Stimulated activated CD4-positive, alpha-beta T cell treated with anti-CD3 and anti-CD28 coated beads, Interleukin-12 subunit alpha, Interleukin-12 subunit beta, amount 100 ng/mL, for 4 hours (primary cell): ENCODE measurements at places on chromosomes 7 and 10.

DNA sequence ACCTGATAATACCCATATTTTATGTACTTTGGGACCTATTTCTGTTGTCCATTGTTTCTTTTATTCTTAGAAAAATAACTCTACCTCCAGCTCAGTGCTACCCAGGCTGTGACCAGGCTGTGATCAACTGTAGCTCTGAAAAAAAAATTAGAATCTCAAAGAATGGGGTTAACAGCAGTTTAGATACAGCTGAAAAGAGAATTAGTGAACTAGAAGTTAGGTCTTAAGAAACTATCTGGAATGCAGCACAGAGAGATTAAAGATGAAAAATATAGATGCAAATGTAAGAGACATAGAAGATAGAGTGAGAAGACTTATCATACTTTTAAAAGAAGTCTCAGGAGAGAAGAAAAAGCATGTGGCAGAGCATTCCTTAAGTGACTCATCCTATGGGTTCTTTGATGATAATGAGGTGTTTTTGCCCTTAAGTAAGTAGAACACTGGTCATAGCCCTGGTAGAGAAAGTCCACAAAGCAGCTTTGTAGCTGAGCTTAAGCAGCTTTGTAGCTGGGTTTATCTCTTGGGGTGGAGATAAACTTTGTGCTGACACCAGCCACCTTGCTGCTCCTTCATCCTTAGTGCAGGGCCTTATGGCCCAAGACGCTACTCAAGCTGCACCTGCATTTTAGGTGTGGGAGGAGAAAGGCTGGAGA is 27.3 kb upstream of the SFRP5 start:
- no peak for DNase-seq

GRCh38 chr10:127198721-127199120 is 2.3 kb upstream of the INSYN2A start:
- no peak for DNase-seq

DNA sequence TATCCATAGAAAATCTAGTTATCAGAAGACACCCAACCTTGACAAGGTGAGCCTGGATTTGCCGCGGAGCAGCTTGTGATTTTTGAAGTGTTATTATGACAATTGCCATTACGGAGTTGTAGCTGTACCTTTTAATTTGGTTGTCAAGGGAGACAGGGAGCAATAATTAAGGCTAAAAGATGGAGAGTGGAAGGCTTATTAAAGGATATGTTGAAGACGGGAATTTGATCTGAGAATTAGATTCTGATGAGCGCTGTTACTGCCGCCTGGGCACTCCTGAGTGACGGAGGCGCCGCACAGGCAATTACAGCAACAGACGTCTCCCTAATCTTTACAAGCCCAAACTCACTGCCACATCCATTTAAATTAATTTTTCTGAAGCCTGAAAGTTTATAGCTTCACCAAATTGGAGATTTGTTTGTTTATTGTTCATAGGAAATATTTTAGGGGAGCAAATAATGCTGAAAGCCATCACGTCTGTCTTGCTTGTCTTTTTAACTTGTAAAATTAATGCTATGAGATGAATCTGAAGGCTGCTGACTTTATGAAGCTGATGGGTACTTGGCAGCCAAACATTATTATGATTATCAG is 475.0 kb upstream of the ADARB2 start:
- DNase-seq: no peak

DNA sequence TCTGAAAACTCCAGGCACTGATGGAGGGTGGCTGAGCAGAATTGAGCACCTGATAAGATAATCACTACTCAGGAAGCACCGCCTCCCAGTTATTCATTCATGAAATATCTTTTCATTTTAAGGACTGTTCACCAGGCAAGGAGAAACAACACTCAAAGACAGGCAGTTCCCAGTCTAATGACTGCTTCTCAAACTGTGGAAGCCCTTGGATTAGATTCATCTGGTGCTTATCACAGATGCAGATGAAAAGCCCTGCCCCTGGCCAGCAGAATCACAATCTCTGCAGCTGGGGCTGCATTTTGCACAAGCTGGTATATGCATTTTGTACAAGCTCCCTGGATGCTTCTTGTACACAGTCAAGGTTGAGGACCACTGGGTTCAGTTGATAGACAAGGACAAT is 109.7 kb downstream of the ELMO1 start:
- DNase-seq: no peak

DNA sequence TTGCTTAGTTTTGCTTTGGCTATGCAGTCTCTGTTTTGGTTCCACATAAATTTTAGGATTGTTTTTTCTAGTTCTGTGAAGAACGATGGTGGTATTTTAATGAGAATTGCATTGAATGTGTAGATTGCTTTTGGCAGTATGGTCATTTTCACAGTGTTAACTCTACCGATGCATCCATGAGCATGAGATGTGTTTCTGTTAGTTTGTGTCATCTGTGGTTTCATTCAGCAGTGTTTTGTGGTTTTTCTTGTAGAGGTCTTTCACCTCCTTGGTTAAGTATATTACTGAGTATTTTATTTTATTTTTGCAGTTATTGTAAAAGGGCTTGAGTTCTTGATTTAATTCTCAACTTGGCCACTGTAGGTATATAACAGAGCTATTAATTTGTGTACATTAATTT is 78.2 kb upstream of the ZNF92 start:
- no peak for DNase-seq

GRCh38 chr7:45420843-45421495 is 153.2 kb upstream of the ADCY1 start:
- no peak for DNase-seq

DNA sequence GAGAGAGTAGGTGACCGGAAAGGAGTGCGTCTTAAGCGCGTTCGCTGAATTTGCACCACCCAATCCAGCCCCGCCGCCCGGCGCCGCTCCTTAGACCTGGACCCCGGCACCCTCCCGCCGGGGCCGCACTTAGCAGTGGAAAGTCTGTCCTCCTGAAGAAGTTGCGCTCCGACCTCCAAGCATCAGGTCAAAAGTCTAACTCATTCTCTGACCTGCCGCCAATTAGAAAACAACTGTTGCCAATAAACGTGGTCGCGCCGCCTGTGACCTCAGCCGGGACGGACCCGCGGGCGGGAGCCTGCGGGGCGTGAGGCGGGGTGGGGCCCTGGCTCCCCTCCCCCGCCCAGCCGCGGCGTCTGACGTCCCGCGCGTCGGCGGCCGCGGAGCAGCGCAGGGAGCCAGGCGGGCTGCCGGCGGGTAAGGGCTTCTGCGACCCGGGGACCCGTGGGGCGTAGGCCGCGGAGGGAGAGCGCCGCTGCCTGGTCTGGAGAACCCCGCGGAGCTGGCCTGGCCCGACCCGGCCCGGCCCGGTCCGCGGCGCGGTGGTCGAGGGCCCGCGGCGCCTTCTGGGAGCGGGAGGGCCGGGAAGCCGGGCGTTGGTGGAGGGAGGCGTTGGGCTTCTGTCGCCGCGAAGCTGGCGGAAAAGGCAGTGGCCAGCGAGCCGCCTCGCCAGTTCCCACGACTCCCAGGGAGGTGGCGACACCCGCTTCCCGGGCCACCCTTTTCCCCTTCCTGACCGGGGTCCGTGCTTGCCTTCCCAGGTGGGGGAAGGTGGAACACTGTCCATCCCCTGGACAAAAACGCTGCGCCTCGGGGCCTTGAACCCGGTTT is at the start of gene BCAP29:
BCAP29 (plus strand) TSS at position 362 of the 831 bp plus-strand sequence. CDS start 527 bp downstream, outside the sequence.
- peak; percentile 66 for DNase-seq

DNA sequence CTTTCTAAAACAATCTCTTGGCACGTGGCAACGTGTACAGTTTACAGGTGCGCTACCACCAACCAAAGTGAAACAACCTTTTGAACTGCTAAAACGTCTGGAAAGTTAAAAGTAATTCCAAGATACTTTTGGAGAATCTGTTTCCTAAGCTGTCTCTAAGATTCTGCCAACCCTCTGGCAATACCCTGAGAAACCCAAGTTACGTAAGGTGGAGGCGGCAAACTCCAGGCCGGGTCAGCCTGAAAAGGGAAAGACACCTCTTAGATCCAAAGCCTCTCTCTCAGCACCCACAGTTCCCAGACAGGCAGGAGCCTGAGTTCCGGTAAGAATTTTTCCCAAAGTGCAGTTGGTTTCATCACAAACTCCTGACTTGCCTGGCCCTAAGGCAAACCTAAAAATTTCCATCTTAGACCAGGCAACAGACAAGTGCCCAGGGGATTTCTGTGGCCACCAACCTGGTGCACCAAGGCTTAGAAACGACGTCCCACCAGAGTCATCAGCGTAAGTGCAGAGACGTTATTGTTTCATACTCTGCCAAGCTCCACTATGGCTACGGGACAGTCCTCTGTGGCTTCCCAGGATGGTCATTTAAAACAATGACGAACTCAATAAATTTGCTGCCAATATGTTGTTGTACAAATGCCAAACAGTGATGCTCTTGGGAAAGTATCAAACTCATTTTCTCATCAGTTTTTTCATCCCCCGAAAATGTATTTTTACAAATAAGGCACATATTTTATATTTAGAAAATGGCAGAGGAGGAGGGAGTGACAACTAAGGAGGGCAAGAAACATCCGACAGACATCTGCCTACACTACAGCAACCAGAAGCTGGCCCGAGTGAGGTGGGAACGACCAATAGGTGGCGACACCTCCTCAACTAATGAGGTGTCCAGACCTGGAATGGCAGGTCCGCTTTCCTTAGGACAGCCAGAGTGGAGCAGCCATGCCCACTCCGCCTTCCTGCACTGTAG is 205.8 kb upstream of the FRMD4A start:
- peak; percentile 45 for DNase-seq

GRCh38 chr7:130901209-130901783 is 167.3 kb upstream of the KLF14 start:
- no peak for DNase-seq

GRCh38 chr10:99929360-99929759 is 80.4 kb downstream of the DNMBP start:
- DNase-seq: no peak

DNA sequence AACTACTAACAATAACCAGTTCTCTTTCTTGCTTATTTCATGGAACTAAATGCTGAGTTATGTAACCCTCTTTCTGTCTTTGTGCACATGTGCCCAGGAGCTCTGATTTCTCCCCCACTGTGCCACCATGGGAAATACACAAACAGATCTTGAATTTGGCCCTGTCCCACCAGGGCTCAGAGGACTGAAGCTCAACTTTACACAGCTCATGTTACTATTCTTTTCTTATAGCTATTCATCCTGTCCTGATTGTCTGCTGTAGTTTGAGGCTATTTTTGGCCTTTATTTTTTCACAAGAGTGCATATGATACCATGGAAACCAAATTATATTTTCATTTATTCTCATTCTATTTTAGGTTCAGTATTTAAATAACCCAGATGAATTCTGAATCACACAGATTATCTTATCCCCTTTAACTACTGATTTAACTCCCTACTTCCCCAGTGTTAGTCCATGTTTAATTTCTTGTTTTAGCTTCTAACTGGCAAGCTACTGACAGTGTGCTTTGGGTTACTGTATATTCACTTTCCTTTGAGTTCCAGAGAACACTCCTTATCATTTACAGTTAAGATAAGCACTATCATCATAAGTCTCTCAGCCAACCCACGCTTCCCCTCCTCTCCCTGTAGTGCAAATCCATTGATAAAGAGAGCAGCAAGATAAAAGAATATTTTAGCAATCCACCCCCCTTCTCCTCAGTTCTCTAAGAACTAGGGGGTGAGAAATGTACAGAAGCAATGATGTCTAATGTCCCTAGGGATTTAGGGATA is 71.8 kb upstream of the GSDME start:
- no peak for DNase-seq

DNA sequence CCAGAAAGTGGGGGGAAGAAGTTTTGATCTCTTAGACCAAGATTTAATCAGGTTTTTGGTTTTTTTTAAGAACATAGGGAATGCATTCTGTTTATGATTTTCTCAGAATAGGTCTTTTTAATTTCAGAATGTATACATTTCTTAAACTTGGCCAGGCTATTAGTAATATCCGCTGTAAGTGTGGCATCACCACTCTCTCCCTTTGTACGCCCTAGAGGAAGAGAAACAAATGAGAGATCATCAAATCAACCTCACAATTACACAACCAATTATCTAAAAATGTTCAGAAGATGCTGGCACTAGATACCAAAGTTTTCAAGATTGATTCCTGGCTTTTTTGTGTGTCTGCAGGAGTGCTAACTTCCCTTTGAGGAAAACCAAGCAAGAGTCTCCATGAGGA is 70.0 kb downstream of the KLF6 start:
- no peak for DNase-seq

DNA sequence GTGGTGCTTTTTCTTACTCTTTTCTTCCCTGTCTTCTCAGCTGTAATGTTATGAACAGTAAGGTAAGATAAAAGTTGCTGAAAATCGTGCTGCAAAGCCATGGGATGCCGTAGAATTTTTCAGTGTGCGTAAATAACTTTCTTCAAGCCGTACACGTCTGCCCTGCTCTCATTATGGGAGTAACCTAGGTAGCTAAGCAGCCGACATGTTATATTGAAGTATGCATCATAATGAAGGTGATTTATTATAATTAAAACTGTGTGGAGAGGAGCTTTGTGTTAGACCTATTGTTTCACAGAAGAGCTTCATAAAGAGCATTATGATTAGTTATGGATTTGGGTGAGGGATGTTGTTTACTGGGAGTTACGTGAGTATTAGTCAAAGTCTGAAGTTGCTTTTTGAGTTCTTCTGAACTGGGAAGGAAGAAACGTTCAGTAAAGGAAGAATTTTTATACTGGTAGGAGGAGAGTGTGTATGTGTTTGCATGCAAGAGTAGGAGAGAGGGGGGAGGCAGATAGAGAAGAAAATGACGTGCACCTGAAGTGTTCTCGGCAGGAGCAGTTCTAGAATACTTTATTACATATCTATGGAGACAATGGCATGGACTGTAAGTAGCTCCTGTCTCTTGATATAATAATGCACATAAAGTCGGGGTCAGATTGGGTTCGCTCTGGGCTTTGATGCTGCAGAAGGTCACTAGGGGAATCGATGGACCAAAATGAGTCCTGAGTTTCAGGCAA is 56.3 kb downstream of the POU6F2 start:
- no peak for DNase-seq

DNA sequence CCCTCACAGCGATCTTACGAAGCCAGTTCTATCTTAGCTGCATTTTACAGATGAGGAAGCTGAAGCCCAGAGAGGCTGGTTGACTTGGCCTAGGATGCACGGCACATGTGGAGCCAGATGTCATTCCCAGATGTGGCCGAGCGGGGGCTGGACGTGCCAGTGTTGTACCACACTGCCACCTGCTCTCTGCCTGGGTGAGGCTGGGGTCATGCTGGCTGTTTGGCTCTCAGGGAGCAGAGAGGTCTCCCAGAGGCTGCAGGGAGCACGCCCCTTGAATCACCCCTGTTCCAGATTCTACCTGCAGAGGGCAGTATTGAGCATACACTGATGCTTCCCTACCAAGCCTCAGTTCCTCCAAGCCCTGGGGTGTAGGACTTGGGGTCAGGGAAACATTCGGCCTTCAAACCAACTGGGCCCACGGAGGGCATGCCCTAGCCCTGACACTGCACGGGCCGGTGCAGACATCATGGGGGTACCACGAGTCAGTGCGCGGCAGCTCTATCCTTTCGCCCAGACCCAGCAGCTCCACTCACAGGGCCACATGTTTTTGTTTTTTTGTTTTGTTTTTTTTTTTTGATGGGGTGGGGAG is 3.8 kb upstream of the GTF2IRD1 start:
- peak; percentile 61 for DNase-seq

DNA sequence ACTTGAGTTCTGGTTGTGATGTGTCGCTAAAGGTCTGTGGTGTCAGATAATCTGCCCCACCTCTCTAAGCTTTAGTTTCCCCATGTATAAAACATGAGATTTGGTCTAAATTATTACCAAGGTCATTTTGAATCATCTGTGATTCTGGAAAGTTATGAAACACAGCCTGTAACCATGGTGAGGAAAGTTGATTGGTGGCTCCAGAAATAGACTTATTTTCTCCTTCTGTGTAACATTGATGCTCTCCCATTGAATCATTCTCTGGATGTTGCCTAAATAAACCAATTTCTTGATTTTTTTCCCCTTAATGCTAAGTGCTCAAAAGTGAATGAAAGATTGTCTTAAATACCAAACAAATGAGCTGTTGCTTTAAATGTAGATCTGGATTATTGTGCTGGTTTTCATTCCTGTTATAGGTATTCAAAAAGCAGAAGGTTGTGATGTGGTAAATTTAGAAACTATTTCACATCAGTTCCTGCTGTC is 30.0 kb upstream of the PCGF5 start:
- DNase-seq: no peak
